ENCODE measurements at places on chromosomes 4 and X. TPM values are rescaled to one million over a fixed set of nuclear protein-coding genes. Genes with fewer than 3 reads are reported as not detected.

UVSSA gene
- total RNA-seq, result 3.4 TPM

ANXA10 gene
- 2.9 TPM for total RNA-seq

ZFP42 gene
- total RNA-seq, result not detected

IL9R gene
- 0.19 TPM for total RNA-seq

IQSEC2 gene
- 46.8 TPM for total RNA-seq

APOO gene
- 32.0 TPM for total RNA-seq

PDE5A gene
- total RNA-seq, result 0.43 TPM

SPIN2A gene
- total RNA-seq, result 0.11 TPM

RHOXF1 gene
- total RNA-seq, result not detected

ACTRT1 gene
- not detected for total RNA-seq

TMEM255A gene
- 0.43 TPM for total RNA-seq
